ENCODE measurements at places on chromosomes 13 and 19. TPM values are rescaled to one million over a fixed set of nuclear protein-coding genes. Genes with fewer than 3 reads are reported as not detected.

The SLC1A6 gene
- total RNA-seq, result not detected

GRCh38 chr13:42275098-42275471, 3.1 kb downstream of the AKAP11 start:
- no peak for DNase-seq

- DNase-seq, result no peak
Observed at GRCh38 chr19:10706990-10707389, 5.8 kb downstream of the QTRT1 start.

The PSG6 gene
- not detected for total RNA-seq

The RTBDN gene
- not detected for total RNA-seq

- DNase-seq, result no peak
Observed at GRCh38 chr19:30076751-30077670, 135.0 kb downstream of the URI1 start.

- DNase-seq, result no peak
Observed at GRCh38 chr13:96700657-96701056, 293.6 kb downstream of the OXGR1 start.

Measured in activated T-helper 2 cell treated with anti-CD3 and anti-CD28 coated beads, Interferon-gamma antibody, Interleukin-2, Interleukin-4, amounts not matched to agents 10 μg/mL and 5 μg/mL and 100 μg/mL, durations not matched to agents 14 hours and 24 hours and 36 hours (primary cell).